Right forelimb (tissue), 1 donor: ENCODE measurements at places on chromosomes 12 and 14.

GRCh38 chr14:59265808-59266207 lies 77.3 kb downstream of the DAAM1 start:
- no peak for DNase-seq

- DNase-seq = no peak
These were observed 14.0 kb upstream of the TRPV4 start for GRCh38 chr12:109847142-109847735.

DNA sequence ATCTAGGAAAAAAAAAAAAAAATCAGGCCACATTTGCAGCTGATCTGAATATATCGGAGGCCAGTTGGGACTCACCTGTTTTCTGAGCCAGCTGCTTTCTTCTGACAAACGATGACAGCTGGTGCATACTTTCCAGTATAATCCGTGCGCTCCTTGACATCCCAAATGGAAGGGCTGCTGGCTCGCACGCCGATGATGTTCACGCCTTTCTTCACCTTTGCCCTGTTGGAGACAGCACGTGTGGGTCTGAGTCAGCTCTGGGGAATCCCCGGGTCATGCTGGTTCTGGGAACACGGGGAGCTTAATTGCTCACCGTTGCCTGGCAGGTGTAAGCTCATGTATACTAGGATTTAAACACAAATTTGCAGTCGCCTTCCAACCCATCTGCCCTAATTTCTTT lies 372.8 kb downstream of the TMEM132D start:
- no peak for DNase-seq

- DNase-seq = no peak
These were observed 896 bp downstream of the HHIPL1 start for GRCh38 chr14:99645545-99646505.

- no peak for DNase-seq
These were observed 390.3 kb downstream of the ZFP36L1 start for GRCh38 chr14:68402525-68403101.

- DNase-seq = no peak
These were observed 12.5 kb upstream of the MTERF2 start for GRCh38 chr12:106999446-106999845.

DNA sequence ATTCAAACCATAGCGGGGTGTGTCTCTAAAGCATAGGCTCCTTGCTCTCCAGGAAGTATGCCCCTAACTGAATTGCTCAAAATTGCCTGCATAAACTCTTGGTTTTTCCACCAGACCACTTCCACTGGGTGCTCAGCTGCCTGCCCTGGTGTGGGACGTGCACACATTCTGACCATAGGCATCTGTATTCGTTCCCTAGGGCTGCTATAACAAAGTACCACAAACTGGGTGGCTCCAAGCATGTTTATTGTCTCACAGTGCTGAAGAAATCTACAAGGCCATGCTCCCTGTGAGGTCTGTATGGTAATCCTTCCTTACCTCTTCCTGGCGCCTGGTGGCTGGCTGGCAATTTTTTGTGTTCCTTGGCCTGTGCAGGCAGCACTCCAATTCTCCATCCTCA lies 16.4 kb upstream of the GALNT6 start:
- no peak for DNase-seq

- no peak for DNase-seq
These were observed 455.0 kb upstream of the FLRT2 start for GRCh38 chr14:85074955-85075354.

DNA sequence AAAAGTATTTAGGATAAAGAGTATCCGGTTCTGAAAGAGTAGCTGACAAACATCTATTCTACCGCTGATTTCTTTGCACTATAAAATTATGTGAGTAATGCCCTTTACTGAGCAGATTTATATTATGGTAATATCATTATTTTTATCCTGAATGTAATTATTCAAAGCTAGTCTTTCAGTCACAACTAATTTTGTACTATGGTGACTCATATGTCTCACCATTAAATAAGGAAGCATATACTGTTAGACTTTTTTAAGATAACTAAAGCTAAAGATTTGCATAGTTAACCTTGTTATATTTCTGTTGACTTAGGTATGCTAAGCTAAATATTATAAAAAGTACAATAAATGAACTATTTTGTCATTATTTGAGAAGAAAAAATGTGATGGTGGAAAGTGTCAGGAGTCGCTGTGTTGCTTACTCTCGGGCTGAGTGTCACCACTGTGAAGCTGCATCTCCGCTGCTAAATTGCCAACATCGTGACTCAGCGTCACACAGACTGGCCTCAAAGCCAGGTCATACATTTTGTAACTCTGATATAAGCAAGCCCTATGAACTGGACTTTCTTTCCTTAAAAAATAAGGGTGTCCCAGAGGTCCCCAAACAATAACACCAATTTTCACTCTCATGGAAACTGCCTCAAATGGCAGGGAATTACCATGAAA lies 69.1 kb upstream of the SSTR1 start:
- DNase-seq = no peak

DNA sequence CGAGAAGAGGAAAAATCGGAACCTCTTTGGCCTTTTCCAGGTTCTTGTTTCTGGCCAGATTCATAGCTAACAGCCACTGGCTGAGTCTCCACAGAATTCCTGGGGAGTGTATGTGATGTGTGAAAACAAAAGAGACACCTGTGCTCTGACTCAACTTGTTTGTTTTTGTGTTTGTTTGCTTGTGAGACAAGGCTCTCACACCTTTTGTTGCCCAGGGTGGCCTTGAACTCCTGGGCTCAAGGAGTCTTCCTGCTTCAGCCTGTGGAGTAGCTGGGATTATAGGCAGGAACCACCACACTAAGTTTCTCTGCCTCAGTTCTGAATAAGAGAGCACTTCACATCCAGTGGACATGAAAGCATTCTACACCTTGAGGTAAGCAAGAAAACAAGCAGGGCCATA lies 22.7 kb downstream of the MFAP5 start:
- no peak for DNase-seq

- no peak for DNase-seq
These were observed 12.3 kb downstream of the ABCD4 start for GRCh38 chr14:74290415-74290814.

GRCh38 chr12:43762596-43762995 lies 3.8 kb downstream of the IRAK4 start:
- no peak for DNase-seq

DNA sequence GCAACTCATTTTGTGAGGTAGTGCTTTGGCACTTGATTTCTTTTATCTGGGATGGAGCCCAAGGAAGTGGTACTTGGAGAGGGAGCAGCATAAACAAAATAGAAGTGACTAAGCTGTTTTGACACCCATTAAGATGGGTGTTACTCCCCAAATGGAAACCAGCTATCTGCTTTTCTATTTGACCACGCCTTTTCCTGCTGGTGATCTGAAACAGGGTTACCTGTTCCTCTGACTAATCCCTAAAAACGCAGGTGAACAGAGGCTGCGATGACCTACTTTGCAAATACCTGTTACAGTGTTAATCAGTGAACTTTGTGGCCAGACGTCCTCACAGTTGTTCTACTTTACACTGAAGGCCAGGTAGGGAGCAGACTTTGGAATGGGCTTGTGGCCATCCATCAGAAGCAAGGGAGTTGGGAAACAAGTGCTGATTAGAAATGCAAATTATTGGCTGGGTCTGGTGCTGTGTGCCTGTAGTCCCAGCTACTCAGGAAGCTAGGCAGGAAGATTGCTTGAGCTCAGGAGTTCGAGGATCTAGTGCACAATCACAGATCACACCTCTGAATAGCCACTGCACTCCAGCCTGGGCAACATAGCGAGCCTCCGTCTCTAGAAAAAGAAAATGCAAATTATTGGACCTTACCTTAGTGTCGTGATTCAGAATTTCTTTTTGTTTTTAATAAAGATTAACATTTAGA lies 58.3 kb upstream of the HECTD1 start:
- no peak for DNase-seq
